Stimulated activated CD4-positive, alpha-beta T cell treated with anti-CD3 and anti-CD28 coated beads, Interleukin-1b, Interleukin-23, amount 100 ng/mL, for 1 hour (primary cell): ENCODE measurements at places on chromosomes 2 and 18.

- no peak for DNase-seq
These were observed 264.5 kb downstream of the MEIS1 start for GRCh38 chr2:66699416-66699792.

GRCh38 chr18:2172881-2173280 lies 398.4 kb downstream of the METTL4 start:
- DNase-seq = no peak

DNA sequence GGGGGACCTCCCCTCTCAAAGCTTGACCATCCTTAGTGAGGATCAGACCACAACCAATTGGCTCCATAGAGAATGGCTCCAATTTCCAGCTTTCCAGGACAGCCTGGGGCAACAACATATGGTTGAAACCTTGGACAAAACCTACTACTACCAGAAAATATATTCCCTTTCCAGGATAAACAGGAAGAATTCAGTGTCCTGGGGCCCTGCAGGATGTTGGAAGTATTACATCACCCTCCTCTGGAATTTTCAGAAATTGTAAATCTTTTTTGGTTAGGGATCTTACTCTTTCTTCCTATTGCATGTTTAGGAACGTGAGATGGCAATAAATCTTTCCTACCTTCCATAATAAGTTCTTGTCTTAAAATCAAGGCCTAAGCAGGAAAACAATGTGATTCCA lies 158.9 kb upstream of the MEIS1 start:
- DNase-seq = no peak

DNA sequence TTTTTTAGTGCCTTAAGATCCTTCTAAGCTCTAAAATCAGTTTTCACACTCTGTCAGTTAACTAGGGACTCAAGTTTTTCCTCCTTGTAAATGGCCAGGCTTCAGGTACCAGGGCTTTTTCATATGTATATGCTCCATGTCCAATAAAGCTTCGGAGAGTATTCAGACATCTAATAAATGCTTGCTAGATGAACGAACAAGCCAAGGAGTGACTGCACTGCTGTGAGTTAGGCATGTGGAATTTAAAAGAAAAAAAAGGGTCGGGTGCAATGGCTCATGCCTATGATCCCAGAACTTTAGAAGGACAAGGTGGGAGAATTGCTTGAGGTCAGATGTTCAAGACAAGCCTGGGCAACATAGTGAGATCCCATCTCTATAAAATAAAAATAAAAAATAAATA lies 81.9 kb downstream of the CDH2 start:
- DNase-seq = no peak

DNA sequence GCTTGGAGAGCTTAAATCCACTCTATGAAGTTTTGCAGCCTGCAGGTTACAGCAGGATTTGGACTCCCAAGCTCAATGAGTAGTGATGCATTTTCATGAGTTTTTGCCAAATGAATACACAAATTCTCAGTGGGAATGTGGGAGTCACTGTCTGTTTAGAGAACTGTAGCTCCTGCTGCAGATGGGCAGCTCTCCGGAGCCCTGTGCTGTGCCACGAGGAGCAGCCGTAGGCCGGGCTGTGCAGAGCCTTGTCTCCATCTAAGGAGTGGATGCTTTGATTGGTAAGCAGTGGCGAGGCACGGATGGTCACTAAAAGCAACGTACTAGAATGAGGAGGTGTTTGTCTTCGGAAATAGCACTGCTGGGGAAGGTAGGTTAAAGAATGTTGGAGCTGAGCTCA lies 96.0 kb upstream of the NFATC1 start:
- no peak for DNase-seq
